ENCODE measurements at places on chromosomes 3 and 15.

DNA sequence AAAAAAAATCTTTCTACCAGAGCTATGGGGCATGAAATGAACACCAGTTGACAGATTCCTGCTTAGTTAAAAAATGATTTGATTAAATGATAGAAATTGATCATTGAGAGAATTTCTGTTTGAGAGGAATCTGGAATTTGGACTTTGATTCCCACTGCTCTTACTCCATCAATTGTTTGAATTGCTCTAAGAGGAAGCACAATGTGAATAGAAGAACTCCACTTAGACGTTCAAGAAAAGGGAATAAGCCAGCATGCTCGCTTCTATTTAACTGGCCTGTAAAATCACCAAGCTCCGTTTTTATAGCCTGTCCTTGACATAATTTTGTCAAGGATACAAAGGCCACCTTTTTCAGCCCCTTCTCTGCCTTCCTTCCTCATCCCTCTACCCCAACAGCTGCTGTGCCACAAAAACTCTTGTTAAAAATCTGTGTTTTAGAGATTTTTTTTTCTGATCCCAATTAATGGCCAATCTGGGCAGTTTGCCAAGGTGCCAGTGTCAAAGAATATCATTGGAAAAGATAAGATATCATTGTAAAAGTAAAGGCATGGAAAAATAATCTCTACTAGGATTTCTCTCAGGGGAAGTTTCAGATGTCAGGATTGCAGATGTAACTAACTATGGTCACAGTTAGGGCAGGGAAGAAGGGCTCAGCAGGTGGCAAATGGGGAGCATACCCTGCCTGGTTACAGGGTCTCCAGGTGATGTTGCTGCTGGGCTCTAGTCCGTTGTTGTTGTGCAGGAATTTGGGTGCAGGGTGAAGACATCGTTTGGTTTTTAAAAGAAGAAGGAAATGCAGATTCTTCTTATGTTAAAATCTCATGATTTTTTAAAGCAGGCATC is 301.8 kb upstream of the PDZRN3 start:
- DNase-seq = no peak

GRCh38 chr3:8303466-8303865 is 198.2 kb upstream of the LMCD1 start:
- no peak for DNase-seq

- DNase-seq = no peak
Measured at GRCh38 chr3:138367326-138367850, 19.0 kb downstream of the MRAS start.

- no peak for DNase-seq
Measured at GRCh38 chr3:249587-250262, 53.2 kb downstream of the CHL1 start.

DNA sequence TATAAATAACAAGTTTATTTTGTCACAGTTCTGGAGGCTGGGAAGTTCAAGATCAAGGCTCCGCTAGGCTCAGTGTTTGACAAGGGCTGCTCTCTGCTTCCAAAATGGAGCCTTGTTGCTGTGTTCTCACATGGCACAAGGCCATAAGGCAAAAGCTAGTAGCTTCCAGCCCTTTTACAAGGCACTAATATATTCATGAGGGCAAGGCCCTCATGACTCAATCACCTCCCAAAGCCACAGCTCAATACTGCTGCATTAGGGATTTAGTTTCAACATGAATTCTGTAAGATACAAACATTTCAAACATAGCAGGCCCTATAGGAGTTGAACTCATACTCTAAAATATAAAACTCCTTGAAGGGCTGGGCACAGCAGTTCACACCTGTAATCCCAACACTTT is 30.2 kb downstream of the ZBTB11 start:
- no peak for DNase-seq

DNA sequence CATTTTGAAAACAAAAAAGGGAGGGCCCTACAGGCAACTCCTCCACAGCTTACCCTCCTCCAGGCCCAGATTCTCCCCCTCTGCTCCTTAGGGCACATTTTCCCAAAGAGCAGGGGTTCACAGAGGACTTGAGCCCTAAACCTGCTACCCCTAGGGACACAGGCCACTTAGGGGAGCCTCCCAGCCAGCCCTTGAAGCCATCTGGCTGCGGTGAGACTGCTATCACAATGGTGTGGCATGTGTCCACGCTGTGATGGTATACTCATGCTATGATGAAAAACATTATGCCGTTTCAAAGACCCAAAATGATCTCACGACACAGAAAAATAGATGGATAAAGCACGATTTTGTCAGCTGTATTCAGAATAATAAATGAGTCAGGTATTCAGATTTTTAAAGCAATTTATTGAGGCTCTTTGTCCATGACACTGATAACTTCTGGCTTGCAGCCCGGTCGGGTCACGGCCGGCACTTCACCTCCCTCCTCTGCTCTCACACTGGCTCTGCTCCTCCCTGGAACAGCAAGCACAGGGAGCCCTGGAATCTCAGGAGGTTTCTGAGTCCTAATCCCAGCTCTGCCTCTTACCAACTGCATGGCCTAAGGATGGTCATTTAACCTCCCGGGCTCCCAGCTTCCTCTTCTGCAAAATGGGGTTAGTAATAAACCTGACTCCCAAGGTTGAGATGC is 115.3 kb downstream of the MEGF11 start:
- no peak for DNase-seq

DNA sequence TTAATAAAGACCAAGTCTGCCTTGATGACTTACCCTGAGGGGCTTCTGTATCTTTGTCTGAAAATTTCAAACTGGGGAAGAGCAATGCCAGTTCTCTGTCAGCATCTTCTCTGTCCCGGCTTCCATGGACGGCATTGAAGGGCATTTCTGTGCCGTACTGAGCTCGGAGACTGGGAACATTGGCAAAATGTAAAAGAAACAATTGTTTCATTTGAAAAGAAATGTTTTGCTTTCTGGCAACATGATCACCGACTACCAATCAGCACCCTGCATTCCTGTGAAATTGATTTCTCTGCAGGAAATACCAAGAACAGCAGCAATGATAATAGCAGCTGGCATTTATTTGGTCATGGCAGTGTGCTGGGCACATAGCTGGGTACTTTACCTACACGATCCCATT is 26.2 kb downstream of the NME9 start:
- no peak for DNase-seq

- DNase-seq = no peak
Measured at GRCh38 chr3:86774082-86774691, 216.8 kb downstream of the VGLL3 start.

- no peak for DNase-seq
Measured at GRCh38 chr3:182094321-182094720, 382.6 kb downstream of the SOX2 start.

DNA sequence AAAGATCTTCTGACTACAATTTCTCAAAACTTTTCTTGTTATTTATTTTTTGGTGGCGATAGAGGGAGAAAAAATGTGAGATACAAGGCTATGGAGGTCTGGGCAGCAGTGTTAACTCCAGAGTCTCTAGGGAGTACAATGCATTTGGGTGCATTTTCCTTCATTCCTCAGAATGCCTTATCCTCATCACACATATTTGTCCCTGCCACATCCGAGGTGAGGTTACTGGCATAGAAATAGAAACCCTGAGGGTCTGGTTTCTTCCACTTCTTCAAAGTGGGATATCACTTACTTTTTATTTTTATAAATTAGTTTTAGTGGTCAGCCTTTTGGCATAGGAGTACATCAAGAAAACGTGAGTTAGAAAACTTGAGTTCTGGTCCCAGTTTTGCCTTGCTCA is 150.4 kb downstream of the TIGIT start:
- no peak for DNase-seq

GRCh38 chr3:30341851-30342250 is 264.6 kb upstream of the TGFBR2 start:
- DNase-seq = no peak

DNA sequence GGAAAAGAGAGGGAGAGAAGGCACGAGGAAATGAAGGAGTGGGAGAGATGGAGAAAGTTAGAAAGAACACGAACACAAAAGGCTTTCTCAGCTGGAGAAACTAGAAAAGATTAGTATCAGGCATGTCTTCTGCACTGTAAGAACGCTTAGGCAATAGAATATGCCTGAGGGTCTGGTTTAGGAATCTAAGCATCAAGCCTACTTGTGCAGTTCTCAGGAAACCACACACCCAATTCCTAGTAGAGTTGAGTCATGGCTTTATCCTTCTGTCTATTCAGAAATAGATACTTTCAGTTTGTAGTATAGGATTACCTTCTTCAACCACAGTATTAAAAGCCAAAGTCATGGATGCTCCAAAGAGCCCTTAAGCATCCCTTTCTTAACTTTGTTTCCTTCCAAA is 969.4 kb downstream of the NTRK3 start:
- no peak for DNase-seq

DNA sequence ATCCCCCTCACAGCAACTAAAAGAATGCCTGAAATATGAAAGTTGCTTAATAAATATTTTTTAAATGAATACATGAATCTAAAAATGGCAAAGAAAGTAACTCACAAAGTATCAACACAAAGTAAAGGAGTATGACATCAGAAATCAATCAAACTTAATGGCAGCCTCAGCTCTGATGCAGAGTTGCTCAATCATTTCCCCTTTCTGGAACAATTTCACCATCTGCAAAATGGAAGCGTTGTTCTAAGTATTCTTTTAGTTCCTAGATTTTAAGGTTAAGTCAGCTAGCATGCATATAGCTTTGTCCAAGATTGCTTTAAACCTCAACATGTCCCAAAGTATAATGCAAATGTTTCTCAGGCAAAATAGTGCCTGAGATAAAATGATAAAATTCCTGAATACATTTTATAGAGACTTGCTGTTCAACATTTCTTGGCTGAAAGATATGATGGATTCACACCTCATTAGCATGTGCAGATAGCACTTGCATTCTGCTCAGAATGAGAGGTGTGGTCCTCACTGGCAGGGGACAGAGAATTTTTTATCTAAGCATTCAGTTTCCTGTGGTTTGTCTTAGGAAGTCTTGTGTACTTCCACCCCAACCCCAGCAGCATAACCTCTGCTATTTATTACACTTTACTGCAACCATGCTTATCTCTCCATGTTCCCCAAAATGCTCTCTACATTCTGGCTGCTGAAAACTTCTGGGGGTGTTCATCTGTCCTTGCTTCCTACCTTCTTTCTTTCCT is 429.3 kb downstream of the GRM7 start:
- DNase-seq = no peak

GRCh38 chr3:127043731-127044510 is 61.0 kb downstream of the PLXNA1 start:
- no peak for DNase-seq

DNA sequence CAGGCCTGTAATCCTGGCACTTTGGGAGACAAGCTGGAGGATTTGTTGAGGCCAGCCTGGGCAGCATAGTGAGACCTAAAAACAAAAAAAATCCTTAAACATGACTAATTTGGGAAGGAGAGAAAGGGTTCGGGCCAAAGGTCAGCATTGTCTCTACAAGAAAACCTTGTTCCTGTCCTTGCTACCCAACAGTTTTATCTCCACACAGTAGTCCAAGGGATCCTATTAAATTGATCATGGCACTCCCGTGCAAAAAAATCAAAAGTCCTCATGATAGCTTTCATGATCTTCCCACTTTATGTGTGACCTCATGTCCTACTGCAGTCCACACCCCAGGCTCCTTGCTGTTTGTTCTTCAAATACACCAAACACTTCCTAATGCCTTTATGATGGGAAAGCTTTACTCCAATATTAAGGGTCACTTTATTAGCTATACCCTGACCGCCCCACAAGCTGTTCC is 4.2 kb downstream of the RPL15 start:
- no peak for DNase-seq

DNA sequence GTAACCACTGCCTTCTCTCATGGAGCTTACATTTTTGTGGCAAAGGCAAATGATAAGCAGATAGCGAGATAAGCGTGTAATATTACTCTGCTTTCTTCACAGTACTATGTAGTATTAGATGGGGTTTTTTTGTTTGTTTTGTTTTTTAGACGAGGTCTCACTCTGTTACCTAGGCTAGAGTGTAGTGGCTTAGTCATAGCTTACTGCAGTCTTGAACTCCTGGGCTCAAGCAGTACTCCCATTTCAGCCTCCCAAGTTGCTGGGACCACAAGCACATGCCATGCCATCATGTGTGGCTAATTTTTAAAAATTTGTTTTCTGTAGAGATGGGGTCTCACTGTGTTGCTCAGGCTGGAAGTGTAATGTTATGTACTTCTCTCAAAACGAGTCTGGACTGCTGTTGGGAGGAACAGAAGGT is 22.9 kb downstream of the MBNL1 start:
- no peak for DNase-seq

- DNase-seq = peak; percentile 2
Measured at GRCh38 chr15:82533801-82534200, 6.5 kb downstream of the RPS17 start.

GRCh38 chr3:190768891-190769290 is 93.6 kb downstream of the GMNC start:
- DNase-seq = no peak

DNA sequence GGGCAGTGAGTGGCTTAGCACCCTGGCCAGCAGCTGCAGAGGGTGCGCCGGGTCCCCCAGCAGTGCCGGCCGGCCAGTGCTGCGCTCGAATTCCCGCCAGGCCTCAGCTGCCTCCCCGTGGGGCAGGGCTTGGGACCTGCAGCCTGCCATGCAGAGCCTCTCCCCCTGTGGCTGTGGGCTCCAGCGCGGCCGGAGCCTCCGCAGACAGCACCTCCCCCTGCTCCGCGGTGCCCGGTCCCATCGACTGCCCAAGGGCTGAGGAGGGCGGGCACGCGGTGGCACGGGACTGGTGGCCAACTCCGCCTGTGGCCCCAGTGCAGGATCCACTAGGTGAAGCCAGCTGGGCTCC is 386.3 kb downstream of the CNTN4 start:
- DNase-seq = no peak

DNA sequence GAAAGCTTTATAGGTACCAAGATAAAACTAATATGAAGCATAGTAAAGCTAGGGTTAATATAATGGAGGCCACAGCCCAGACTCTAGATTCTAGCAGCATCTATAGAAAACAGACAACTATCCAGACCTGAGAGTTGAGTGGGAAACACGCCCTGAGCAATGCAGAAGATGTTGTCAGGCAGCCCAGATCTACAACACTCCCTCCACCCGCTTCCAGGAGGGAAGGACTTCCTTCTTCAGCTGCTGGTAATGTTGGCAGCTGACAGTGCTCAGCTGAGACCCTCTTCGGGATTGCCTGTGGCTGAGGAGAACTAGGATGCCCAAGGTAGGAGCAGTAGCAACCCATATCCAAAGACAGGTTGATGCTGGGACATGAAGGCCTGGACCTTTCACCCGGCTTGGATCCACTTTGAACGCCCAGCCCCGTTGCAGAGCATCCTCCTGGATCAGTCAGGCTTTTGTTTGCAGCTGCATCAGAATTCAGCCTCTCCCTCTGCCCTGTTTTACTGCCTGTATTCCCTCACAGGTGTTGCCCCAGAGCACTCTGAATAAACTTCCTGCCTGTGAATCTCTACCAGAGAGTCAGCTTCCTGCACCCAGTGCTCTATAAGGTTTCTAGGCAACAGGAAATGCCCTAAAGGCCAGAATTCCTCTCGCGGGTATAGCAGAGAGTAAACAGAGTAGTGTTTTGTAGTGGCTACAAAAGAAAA is 174.7 kb upstream of the IL12A start:
- DNase-seq = no peak

GRCh38 chr3:120432150-120432860 is 18.5 kb downstream of the FSTL1 start:
- DNase-seq = no peak

- DNase-seq = no peak
Measured at GRCh38 chr3:133447750-133448477, 48.1 kb downstream of the BFSP2 start.
